Activated T-cell treated with anti-CD3 and anti-CD28 coated beads, Interleukin-2, amount 50 U/mL, for 72 hours (primary cell): ENCODE measurements at places on chromosomes 7 and 10.
A peak's percentile ranks its signal among the peaks of the same experiment; 100 is the strongest.

- no peak for DNase-seq
Measured at GRCh38 chr7:155448632-155449007, 9.3 kb upstream of the EN2 start.

GRCh38 chr10:80137031-80137862, 4.7 kb downstream of the PLAC9 start:
- DNase-seq: no peak

GRCh38 chr10:186911-187310, 51.7 kb downstream of the ZMYND11 start:
- no peak for DNase-seq

GRCh38 chr7:155211761-155212160, 85.9 kb upstream of the INSIG1 start:
- DNase-seq: no peak

- DNase-seq: no peak
Measured at GRCh38 chr10:18610517-18610916, 40.9 kb downstream of the NSUN6 start.

DNA sequence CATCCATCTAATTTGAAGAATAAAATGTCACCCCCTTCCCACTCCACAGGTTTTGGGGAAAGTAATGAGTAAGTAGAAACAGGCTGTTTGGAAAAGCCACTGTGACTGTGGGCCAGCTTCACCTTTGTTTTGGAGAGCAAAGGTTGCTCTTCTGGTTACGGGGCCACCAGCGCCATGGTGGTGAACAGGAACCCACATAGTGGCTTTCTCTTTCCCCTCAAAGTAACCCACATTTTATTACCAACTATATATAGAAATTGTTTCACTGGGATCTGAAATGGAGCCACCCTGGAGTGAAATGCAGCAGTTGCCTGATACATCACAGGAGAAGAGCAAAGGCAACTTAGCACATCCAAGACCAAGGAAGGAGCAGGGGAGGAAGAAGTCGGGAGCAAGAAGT, 112.3 kb upstream of the EFCAB10 start:
- no peak for DNase-seq

- DNase-seq: no peak
Measured at GRCh38 chr7:30147223-30147622, 12.4 kb downstream of the MTURN start.

- no peak for DNase-seq
Measured at GRCh38 chr10:34731885-34732701, 83.0 kb downstream of the PARD3 start.

GRCh38 chr10:60208676-60209269, 180.9 kb downstream of the ANK3 start:
- no peak for DNase-seq

- DNase-seq: peak; percentile 70
Measured at GRCh38 chr7:116671681-116672595, at the start of gene MET. TSS of gene MET (plus strand) at chr7:116672196. CDS start at chr7:116699085, 26,889 bp downstream.

DNA sequence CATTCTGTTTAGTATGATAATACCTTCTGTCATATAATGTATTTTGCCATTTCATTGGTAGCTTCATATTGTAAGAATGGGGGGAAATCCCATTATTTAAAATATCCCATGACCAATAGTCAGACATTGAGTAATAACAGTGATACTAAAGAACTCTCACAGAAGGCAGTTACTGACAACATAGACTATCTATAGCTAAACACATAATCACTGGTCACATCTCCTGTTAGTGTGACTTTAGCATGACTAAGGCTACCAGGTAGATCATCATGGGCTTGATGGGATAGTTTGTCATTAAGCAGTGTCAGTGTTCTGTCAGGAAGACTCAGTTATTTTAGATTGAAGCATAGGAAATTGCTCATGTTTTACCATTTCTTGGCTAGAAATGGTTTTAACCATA, 16.4 kb downstream of the OPN1SW start:
- DNase-seq: no peak

DNA sequence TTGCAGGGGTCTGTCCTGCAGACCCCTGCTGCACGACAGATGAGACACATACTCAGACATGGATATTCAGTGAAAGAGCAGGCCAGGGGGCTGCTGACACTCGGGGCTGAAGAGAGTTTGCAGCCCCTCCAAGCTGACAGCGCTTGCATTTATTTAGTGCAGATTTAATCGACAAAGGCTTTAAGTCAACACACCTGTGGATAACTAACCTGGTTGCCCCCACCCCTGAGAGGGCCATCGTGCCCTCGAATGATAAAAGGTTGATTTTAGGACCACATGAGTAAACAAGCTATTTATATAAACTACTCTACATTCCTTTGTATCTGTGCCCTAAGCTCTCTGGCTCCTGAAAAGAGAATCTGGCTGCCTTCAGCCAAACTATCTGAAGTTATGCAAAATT, 708.2 kb upstream of the LRRN3 start:
- no peak for DNase-seq

DNA sequence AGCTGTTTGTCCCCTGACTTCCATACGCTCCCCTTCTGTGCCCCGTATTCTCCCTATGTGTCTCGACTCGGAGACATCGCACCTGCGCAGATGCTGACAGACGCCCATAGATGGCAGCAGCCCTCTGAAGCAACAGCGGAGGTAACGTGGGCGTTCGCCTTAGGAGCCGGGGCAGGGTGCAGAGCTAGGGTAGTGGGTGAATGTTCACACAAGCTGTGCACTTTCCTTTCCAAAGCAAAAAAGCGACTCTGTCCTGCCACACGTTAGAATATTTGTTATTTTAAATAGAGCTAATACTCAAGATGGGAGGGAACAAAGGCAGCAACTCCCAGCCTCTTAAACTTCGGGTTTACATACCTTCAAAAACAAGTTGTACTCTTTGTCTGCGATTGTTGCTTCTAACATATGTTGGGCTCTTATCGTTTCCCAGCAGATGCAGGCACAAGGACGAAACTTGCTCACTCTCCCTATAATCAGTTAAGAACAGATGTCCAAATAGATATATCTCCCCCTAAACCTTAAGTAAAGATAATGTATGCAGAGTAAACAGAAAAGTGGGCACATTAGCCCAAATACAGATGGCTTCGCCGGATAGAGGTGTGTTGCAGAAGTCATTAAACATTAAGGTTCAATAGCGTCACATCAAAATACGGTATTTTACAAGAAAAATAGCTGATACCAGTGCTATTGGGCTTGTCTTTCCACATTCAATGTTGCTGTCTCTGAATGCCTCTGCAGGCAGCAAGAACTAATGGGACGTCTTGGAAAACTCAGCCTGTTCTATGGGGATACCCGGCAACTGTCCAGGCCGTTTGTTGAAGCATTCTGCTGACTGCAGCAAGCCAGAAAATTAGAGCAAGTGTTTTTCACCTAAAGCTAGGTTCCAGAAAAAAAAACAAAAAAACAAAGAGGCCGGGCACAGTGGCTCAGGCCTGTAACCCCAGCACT, 340.3 kb upstream of the PRKCQ start:
- DNase-seq: peak; percentile 80

GRCh38 chr10:10499839-10500238, 517.8 kb upstream of the CELF2 start:
- no peak for DNase-seq

DNA sequence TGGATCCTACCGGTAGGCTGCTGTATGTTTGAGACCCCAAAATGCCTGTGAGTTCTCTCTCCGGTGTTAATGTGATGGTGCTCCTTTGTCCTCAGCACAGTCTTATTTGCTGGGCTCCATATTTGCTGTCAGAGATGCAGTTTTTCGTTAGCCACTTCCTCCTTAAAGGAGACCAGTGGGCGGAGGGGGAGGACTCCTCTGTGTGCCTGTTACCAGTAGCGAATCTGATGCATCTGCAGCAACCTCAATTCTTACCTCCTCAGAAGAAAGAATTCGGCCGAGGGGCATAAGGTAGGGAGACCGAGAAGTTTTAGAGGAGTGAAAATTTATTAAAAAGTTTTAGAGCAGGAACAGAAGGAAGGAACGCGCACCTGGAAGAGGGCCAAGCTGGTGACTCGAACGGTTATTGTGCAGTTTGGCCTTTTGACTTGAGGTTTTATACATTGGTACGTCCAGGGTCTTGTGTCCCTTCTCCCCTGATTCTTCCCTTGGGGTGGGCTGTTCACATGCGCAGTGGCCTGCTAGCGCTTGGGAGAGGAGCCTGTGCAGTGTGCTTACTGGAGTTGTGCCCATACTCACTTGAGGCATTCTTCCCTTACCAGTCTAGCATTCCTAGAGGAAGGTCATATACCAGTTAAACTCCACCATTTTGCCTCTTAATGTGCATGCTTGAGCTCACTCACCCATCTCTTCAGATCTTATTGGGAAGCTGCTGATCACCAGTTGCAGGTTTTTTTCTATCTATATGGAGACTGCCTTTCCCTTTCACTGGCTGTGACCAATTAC, 49.5 kb downstream of the GNAI1 start:
- no peak for DNase-seq

- no peak for DNase-seq
Measured at GRCh38 chr10:92811986-92812385, 36.3 kb upstream of the EXOC6 start.

GRCh38 chr10:103917302-103918052, 507 bp downstream of the STN1 start:
- DNase-seq: peak; percentile 43

DNA sequence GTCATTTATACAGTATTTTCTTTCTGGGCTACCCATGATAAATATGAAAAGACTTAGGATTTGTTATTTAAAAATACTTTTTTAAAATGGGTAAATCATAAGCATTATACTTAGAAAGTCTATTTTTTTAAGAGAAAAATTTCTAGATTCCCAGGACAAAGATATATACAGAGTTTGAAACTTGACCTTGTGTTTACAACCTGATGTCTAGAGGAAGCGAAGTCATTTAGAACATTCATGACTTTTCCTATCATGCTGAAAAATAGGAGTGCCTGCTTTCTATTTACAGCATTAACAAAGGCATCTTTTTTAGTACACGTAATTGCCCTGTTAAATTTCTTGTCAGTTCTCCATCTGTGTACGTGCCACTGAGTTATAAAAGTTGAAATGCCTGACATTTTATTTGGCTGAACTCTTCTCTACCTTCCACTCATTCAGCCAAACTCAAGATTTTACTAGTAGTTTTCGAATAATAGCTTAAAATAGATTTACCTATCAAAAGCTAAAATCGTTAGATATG, 23.0 kb downstream of the GNAT3 start:
- DNase-seq: no peak

GRCh38 chr7:157397731-157398691, 61.2 kb downstream of the DNAJB6 start:
- no peak for DNase-seq

- DNase-seq: no peak
Measured at GRCh38 chr10:78944723-78945312, 123.9 kb upstream of the ZMIZ1 start.

- DNase-seq: no peak
Measured at GRCh38 chr7:135718794-135719437, 9.1 kb downstream of the SLC13A4 start.

DNA sequence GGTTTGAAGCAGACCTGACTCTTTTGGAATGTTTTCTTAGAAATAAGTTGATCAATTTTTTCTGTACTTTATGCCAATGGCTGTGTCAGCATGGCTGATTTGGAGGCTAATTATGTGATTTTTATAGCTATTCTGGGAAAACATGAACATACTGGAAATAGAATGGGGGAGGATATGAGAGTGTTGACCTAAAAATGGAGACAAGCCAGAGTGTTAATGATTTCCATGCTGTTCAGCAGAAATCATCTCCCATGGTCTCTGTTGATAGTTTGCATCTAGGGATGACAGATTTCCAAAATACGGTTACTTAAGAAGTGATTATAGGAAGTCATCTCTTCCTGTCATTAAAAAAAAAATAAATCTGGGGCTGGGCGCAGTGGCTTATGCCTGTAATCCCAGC, 32.7 kb upstream of the DMTF1 start:
- no peak for DNase-seq

DNA sequence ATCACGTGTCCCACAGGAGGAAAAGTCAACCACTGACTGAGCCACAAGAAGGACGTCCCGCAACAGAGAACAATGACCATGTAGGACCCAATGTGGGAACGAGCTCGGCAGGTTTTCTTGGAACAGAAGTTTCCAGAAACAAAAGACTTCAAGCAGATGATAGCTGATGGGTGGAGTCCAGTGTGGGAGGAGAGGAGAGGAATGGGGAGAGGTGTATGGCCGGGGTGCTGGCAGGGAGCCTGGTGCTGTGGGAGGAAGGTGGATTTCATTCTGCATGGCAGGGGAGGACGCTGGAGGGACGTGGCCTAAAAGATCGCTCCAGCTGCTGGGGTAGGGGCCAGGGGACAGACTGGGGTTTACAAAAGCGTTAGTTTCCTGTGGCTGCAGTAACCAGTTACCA, 48.5 kb upstream of the LMTK2 start:
- DNase-seq: no peak

DNA sequence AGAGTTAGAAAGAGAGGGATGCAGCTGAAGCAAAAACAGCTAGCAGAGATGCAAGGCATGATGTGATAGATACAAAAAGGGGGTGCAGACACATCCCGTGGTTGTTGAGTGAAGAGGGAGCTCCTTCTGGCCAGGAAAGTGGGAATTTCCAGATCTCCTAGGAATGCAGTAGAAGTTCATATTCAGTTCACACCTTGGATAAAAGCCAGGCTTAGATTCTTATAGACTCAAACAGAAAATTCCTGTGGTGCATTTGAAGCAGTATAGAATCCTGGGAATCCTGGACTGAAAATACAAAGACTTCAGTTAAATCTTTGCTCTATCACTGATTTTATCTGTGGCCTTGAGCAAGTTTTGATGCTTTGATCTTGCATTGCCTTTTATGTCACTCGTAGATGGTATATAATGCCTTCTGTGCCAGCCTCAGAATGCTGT, 33.9 kb downstream of the SGPL1 start:
- DNase-seq: no peak

GRCh38 chr10:132960631-132961419, 18.5 kb upstream of the CFAP46 start:
- DNase-seq: no peak

GRCh38 chr10:44731283-44731682, 179.9 kb upstream of the TMEM72 start:
- no peak for DNase-seq

DNA sequence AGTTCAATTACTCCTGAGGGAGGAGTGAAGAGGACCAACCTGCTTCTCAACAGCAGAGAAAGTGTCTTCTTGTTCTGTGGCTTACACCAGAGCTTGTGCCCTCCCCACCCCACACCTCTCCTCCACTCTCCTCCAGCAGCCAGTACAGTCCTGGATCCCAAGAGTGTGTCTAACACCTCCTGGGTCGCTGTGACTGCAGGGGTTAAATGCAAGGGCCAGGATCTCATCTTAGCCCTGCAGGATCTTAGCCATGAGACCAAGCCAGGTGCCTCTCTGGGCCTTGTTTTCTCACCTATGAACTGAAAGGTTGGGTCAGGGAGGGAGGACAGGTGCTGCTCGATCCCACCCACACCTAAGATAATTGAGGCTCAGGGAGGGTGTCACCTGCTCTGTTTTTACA, 34.5 kb upstream of the MSRB2 start:
- no peak for DNase-seq

GRCh38 chr7:102046373-102047117, 229.1 kb downstream of the CUX1 start:
- DNase-seq: no peak
